ENCODE measurements at places on chromosomes 6 and 20.

DNA sequence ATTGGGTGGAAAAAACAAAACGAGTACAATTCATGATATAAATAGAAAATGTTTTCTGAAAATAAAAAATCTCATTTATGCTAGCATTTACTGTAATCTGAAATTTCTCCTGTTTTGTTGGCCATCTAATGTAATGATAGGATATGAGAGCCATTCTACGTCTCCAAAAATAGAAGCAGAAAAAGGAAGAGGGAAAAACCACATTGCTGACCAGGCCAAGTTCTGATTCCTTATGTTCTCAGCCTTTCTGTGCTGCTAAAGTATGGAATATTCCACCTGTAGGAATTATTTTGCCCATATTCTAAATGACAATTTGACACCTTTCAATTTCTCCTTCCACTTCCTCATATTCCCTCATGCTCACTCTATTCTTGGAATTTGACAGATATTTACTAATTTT is 110.2 kb downstream of the TBXT start:
- DNase-seq = no peak

- no peak for DNase-seq
These were observed 33.6 kb downstream of the FAM209B start for GRCh38 chr20:56566621-56567020.

DNA sequence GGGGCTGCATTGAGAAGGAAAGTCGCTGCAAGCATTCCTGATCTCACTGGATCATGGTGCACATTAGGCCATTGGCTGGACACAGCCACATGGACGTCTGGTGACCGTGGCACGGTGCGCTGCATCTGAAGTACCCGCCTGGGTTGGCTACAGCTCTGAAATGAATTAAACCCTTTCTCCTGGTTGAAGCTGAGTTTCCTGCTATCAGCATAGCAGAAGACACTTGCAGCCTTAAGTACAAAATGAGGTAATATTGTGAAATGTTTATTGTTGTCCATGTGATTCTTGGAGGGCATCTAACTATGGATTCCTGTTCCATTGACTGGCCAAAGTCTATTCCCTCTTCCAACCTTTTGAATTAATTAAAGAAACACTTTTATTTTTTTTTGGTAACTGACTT is 89.8 kb upstream of the ADTRP start:
- no peak for DNase-seq

DNA sequence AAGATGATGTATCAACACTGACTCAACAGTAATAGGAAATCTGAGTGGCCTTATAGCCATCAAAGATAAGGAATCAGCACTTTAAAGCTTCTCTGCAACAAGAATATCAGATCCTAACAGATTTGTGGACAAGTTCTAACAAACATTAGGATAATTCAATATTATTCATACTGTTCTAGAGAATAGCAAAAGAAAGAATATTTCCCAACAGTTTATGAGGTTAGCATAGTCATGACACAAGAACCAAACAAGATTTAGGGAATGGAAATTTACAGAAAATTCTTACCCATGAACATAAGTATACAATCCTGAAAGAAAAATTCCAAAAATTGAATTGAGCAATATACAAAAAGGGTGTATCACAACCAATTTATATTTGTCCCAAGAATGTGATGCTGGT is 64.3 kb upstream of the BTBD3 start:
- no peak for DNase-seq

GRCh38 chr20:2217857-2218539 is 77.8 kb upstream of the TGM3 start:
- no peak for DNase-seq

- no peak for DNase-seq
These were observed 136.6 kb downstream of the CCDC170 start for GRCh38 chr6:151630387-151630786.

DNA sequence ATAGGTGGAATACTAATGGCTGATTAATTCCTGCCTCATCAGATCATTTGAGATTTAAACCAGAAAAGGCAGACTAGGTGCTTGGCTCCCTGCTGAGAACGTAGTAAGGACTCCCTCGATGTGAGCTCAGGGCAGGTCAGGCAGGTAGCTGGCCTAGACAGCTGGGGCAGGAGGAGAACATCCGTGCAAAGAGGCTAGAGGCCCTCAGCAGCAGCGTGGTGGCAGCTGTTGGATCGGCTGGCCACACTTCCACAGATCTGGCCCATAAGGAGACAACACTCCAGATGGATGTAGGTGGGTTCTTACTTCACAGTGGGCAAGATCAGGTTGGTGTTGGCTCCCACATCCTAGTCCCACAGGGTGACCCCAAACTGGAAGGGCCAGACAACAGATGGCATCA is 38.5 kb downstream of the EYA2 start:
- DNase-seq = no peak

GRCh38 chr20:33983371-33983770 is 10.3 kb upstream of the RALY start:
- DNase-seq = no peak

DNA sequence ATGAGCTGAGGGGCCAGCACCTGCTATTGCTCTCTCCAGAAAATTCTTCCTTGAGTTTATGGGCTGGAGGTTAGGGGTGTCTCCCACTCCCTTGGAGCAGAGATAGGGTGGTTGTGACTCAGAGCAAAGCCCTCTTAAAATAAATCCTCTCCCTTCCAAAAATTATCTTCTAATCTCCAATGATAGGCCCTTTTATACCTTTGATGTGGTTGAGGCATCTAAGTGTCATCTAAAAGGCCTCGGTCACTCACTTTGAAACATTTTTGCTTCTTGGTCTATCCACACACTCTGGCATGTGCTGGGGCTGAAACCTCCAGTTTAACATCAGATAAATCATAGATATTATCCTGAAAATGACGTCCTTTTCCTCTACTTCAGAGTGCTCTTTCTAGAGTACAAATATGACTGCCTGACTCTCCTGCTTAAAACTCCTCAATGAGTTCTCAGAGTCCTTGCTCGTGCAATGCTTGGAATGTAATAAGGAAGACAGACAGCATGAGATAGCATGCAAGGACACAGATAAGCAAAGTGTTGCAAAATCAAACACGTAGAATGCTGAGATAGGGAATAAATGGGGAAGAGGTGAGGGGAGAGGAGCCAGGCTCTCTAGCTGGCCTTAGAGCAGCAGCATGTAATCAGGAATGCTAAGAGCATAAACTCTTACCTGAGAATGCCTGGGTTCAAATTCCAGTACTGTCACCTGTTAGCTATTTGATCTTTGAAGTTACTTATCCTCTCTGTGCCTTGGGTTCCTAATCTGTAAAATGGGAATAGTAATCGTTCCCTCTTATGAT is 374.1 kb upstream of the CITED2 start:
- no peak for DNase-seq

- no peak for DNase-seq
These were observed 155.5 kb downstream of the CFAP61 start for GRCh38 chr20:20207872-20208271.

GRCh38 chr6:52000064-52000463 is 87.3 kb downstream of the PKHD1 start:
- DNase-seq = no peak

DNA sequence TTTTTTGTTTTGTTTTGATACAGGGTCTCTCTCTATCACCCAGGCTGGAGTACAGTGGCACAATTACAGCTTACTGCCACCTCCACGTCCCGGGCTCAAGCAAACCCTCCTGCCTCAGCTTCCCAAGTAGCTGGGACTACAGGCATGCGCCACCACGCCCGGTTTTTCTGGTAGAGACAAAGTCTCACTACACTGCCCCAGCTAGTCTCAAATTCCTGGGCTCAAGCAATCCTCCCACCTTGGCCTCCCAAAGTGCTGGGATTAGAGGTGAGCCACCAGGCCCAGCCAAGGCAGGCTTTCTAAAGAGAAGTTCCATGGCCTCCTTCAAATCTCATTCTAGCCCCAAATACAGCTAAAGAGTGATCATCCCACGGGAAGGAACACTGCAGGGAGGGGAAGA is 5.2 kb downstream of the MCCD1 start:
- no peak for DNase-seq

DNA sequence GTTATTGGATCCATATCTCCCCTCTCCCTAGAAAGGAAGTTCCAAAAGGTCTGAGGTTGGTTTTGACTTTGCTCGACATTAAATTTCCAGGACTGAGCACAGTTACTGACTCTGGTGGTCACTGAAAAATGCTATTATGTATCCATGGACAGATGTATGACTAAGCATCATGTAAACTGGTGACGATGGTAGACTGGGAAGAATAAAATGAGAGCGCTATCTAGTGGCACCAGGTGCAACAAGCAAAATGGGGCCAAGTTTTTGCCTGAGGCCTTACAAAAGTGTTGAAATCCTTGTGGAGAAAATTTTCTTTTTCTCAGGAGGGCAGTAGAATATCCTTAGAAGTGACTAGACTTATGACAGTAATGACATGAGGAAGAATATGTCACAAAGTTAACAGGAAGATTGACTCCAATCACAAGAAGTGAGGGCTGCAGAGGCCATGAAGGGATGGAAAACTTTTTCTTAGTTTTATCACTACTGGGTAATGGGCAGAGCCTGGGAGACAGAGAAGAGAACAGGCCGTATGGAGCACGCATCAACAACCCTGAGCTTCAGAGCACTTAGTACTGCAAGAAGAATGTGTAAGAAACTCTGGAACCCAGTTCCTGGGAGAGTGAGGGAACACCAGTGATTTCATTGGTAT is 88.9 kb upstream of the ELOVL5 start:
- peak; percentile 62 for DNase-seq

- DNase-seq = no peak
These were observed 283.0 kb downstream of the HTR1B start for GRCh38 chr6:77180326-77180725.

GRCh38 chr6:75234126-75234865 is 9.3 kb downstream of the COX7A2 start:
- no peak for DNase-seq

DNA sequence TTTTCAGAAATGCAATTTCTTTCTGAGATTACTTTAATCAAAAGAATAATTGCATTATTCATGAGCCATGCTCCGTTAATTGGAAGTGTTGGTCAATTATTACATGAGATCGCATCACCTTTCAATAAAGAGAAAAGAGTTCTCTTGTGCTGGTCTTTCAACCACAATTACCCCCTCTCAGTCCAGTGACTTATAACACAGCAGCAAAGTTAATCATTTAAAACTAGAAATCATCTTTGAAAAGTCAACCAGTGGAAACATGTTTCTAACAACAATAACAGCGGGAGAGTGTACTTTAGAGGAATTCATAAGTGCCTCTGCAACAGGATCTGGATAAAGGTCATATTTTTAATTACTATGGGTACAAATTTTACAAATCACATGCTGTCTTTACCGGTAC is 384.4 kb upstream of the AGPAT4 start:
- DNase-seq = no peak

- DNase-seq = no peak
These were observed 261.0 kb upstream of the RIN2 start for GRCh38 chr20:19497064-19497463.

DNA sequence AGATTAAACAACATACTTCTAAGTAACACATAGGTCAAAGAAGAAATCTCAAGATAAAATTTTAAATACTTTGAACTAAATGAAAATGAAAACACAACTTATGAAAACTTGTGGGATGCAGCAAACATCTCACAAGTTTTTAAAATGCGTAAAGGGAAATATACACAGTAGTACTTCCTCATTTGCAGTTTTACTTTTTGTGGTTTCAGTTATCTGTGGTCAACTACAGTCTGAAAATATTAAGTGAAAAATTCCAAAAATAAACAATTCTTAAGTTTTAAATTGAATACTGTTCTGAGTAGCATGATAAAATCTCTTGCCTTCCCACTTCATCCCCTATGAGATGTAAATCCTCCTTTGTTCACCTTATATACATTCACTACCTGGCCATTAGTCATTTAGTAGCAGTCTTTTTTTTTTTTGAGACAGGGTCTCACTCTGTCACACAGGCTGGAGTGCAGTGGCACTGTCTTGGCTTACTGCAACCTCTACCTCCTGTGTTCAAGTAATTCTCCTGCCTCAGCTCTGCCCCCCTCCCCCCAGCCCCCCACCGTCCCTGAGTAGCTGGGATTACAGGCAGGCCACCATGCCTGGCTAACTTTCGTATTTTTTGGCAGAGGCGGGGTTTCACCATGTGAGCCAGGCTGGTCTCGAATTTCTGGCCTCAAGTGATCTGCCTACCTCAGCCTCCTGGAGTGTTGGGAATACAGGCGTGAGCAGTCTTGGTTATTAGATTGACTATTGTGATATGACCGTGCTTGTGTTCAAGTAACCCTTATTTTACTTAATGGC is 154.6 kb upstream of the AHI1 start:
- DNase-seq = no peak

DNA sequence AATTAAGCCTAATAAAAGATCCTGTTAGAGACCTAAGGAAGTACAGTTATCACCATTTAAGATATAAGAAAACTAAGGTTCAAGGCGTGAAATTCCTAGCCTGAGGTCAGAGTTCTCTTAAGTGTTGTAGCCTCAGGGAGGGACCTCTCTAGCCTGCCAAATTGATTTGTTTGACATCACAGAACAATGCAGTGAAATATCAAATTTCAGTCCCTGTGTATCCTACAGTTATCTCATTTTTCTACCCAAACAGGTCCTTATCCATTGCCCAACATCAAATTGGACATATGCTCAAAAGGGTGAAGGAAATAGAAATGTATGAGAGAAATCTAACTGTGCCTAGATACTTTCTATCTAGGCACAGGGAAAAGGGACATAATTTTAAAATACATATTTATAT is 63.0 kb downstream of the NCOA7 start:
- no peak for DNase-seq

DNA sequence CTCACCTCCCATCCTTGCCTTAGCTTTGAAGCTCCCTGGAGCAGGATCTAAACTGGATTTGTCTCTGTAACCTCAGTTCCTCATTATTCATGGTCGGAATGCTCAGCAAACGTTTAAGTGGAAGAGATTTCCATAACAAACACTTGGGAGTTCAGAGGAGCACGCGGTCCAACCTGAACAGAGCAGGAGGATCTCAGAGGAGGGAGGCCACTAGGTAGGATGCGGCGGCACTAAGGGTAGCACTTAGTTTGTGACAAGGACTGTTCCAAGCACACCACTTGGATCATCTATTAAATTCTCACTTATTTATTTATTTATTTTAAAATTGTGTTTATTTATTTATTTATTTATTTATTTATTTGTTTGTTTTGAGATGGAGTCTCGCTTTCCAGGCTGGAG is 13.3 kb upstream of the CCN5 start:
- DNase-seq = no peak

DNA sequence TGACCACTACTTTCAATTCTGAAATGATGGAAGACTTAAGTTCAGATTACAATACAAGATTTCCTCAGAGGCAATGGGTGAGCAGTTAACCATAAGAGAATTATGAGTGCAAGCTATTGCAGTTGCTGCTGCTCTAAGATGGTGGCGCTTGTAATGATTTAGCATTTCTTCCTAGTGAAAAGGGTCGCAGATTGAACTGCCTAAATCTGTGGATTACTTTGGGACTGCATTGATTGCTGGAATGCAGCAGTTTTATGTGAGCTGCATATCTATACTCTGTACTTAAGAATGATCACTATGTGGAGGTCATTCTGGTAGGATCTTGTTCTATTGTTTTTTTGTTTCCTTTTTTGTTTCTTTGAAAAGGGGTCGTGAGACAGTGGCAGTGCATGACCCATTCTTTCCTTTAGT is 5.3 kb downstream of the SCAF8 start:
- no peak for DNase-seq
